Right kidney (tissue), 9 donors: ENCODE measurements at places on chromosomes 7 and 10.
A peak's percentile ranks its signal among the peaks of the same experiment; 100 is the strongest.

DNA sequence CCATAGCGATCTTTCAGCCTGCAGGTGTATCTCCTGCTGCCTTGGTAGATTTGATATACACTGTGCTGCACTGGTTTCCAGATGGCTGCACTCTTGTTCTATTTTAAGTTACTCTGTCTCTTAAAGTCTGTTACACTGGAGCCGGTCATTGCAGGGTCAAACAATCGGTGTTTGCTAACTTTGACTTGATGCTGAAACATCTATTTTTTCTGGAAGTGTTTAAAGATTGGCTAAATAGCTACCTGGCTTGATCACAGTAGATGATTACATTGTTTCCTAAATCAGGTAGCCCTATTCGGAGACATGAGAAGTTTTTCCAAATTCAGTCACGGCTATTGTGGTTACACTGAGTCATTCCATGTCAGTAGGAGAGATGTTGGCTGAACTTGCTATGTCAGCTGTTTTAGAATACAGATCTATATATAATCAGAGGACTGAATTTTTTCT lies 574.8 kb downstream of the ETV1 start:
- DNase-seq, result no peak

DNA sequence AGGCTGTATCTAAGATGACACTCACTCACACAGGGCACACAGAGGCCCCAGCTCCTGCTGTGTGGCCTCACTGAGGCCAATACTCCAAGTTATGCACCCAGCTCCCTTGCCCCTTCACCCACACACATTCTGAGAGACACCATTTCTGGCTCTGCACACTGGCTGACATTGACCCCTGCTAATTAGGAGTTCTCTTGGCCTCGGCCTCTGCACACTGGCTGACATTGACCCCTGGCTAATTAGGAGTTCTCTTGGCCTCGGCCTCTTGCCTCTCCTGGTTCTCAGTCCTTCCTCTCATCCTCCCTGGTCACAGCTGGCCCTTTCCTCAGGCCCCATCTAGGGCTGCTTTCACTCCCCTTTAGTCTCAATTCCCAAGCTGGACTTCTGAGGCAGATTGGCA lies 97.3 kb downstream of the GRID1 start:
- DNase-seq, result no peak

DNA sequence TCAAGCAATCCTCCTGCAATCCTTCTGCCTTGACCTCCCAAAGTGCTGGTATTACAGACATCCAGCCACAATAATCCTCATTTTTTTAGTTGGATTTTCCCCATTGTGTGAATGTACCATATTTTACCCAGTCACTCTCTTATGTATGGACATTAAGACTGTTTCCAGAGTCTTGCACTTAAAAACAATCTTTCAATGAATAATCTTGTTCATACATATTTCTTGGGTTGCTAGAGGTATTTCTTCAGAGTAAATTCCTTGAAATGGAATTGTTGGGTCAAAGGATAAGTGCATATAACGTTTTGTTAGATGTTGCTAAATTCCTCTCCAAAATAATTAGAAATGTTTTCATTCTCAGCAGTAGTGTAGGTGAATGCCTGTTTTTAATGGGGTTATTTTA lies 283.1 kb upstream of the KAT6B start:
- no peak for DNase-seq

- no peak for DNase-seq
Observed at GRCh38 chr10:77463967-77464745, 173.5 kb downstream of the KCNMA1 start.

DNA sequence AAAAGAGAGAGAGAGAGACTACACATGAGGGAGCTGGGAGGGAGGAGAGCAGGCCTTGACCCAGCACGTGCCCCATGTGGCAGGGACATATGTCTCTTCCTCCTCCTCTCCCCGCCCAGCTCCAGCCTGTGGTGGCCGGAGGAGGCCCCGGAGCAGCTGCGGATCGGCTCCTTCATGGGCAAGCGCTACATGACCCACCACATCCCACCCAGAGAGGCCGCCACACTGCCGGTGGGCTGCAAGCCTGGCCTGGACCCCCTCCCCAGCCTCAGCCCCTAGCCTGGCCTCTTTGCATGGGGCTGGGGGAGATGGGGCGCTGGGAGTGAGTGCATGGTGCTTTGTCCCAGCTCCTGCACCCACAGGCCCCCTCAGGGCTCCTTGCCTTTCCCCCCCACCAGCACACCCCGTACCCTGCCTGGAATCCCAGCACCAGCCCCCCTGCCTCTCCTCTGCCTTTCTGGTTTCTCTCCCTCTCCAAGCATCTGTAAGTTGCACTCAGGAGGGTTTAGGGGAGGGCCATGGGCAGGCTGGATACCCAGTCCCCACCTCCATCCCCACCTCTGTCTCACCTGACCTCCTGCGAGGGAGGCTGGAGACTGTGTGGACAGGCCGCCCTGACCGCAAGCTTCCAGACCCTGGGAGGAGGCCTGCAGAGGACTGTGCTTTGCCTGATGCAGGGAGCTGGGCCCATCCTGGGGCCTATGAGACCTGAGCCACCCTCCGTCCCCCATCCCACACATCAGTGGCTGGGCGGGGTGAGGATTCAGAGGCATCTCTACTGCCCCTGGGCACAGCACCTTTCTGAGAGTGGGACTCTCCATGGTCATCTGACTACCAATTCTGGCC lies 4.8 kb downstream of the UPK3B start:
- DNase-seq, result peak; percentile 10

- no peak for DNase-seq
Observed at GRCh38 chr10:15213461-15213861, 45.0 kb upstream of the NMT2 start.

GRCh38 chr10:76218035-76218434 lies 786.6 kb downstream of the LRMDA start:
- DNase-seq, result no peak

- DNase-seq, result no peak
Observed at GRCh38 chr10:45071043-45071813, 70.5 kb downstream of the ZNF22 start.

DNA sequence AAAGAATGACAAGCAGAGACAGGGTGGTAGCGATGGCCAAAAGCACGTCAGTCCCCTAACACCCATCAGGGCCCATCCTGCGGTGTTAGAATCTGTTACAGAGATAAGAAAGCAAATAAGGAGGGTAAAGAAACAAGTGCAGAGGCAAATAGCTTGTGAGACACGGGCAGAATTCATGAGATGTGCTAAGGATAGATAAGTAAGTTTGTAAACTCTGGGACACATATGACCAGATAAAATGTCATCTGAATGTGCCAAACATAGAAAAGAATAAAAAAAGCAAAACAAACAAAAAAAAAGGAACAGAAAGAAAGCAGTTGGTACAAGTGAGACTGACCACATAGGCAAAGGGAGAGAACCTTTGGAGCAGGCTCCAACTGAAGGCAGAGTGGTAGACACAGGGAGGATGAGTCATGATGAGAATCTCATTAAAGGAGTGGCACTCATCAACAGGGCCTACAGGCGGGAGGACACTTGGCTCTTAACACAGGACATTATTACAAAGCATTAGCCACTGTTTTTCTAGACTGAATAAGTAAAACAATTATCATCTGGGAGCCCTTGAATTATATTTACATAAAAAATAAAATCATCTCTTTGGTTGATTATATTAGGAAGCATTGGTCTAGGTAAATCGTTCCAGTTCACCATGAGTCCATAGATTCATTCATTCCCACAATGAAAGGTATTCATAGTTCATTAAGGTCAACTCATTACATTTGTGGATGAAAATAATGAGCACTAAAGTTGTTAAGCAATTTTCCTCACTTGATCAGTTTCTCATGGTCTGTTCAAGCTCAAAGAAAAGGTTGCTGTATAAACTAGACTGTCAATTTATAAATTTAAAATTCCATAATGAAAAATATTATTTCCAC lies 21.5 kb upstream of the EPHB6 start:
- no peak for DNase-seq

- no peak for DNase-seq
Observed at GRCh38 chr7:116176226-116176625, 34.1 kb upstream of the TES start.

- no peak for DNase-seq
Observed at GRCh38 chr7:32026083-32026425, 44.2 kb downstream of the PDE1C start.

- DNase-seq, result no peak
Observed at GRCh38 chr7:125257617-125258016, 328.0 kb upstream of the POT1 start.

DNA sequence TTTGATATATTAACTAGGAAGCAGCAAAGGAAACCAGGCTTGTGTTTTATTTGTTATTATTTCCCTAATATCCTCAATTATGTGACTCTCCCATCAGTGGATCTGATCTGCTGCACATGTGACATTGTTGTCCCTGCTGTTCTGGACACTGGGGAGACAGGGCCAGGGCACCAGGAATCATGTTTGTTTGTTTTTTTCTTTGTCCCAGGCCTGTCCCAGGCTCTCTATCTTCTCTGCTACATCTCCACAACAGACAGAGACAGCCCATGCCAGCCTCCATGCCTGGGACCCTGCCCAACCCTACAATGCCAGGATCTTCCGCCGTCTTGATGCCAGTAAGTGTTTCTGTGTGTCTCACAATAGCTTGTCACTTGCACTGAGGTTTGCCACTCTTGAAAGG lies 239.6 kb downstream of the TRIL start:
- no peak for DNase-seq

- peak; percentile 7 for DNase-seq
Observed at GRCh38 chr7:29442146-29442545, 121.5 kb upstream of the PRR15 start.

GRCh38 chr7:157853076-157853788 lies 516.4 kb downstream of the DNAJB6 start:
- DNase-seq, result no peak

DNA sequence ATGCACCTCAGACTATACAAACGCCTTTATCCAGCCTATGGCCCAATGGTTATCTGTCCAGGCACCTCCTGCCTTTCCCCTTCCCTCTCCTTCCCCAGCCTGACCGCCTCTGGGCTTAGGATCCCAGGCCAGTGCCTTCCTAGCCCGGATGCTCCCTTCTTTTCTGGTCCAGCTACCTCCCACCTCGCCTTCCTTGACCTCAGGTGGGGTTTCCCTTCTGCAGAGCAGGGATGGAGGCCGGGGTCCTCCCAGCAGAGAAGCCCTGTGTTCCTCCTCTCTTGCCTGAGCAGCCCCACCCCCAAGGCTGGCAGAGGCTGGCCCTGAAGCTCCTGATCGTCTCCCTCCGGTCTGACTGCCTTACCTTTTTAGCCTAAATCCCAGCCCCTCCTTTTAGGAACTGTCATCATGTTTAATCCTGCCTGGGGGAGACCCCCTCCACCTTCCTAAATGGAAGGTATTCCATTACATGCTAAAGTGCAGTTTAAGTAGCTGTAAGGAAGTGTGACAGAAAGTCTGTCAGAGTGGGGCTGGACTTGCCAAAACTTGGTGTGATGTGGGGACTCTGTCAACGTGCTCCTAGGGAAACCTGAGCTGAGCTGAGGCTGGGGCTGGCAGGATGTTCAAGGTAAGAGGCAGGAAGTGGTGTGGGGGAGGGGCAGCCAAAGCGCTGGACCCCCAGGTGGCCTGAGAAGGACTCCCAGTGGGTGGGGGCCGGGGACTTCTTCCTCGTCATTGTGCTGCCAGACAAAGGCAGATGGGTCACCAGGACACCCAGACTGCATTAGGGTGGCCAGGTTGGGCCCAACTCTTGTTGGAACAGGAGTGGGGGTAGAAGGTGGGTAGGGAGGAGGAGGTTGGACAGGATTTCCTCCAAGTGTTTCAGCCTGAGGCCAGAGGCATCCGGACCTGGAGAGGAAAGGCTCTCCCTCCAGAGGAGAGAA lies 39.5 kb downstream of the LBX1 start:
- DNase-seq, result no peak

- DNase-seq, result peak; percentile 71
Observed at GRCh38 chr7:154927624-154928125, 75.2 kb downstream of the PAXIP1 start.

GRCh38 chr10:21919906-21920305 lies 83.6 kb downstream of the DNAJC1 start:
- no peak for DNase-seq

DNA sequence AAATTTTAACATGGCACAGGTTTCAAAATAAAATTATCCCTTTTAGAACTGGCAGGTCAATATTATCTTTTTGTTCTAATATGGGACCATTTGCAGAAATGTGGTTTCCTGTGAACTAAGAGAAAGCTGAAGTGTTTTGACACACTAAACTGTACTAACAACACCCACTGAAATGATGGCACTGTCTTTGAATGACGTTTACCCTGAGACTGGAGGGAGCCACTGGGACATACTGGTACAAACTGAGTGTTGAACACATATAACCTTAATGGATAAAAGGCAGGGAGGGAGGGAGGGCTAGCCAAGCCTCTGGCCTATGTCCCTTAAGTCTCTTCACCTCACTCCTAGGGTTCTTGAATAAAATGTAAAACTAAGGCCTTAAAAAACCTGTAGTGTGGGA lies 95.9 kb downstream of the PDE1C start:
- no peak for DNase-seq

GRCh38 chr7:149670288-149670687 lies 103.1 kb downstream of the ZNF467 start:
- DNase-seq, result no peak

GRCh38 chr10:26432938-26433337 lies 5.2 kb upstream of the APBB1IP start:
- DNase-seq, result no peak

- DNase-seq, result no peak
Observed at GRCh38 chr10:113369365-113369694, 183.5 kb upstream of the HABP2 start.

GRCh38 chr7:1457949-1458682 lies 1.2 kb downstream of the MICALL2 start:
- no peak for DNase-seq

DNA sequence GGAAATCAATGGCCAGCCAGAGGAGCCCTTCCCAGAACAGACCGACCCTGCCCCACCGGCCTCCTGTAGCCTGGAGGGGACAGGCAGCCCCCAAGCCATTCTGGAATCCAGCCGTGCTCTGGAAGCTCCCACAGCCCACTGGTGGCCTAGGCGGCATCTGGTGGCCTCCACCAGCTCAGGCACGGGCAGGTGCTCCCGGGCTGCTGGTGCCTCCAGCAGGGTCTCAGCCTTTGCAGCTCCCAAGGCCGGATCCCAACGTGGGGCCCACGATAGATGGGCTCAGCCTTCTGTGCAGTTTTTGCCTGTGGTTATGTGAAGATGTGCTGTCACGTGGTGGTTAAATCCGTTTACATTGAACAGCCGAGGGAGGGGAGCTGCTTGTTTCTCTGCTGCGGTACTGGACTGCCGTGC lies 44.4 kb downstream of the JAKMIP3 start:
- DNase-seq, result no peak

DNA sequence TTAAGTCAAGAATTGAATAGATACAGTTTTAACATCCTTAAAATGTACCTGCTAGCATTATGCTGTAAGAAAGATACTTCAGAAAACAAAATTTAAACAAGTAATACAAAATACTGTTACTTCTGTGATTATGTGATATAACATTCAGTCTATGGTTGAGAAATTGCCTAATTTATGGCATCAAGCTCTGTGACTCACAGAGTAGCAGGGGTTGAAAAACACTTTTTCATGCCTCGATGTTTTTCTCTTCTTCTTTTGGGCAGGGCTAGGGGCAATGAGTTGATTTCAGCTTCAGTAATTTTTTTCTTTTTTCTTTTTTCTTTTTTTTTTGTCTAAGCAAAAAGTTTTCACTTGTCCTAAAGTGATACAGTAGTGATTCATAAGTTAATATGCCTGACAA lies 209.2 kb downstream of the MBL2 start:
- DNase-seq, result no peak
